Right ventricle myocardium superior (tissue), 1 donor: ENCODE measurements at places on chromosomes 16 and 17. TPM values are rescaled to one million over a fixed set of nuclear protein-coding genes. Genes with fewer than 3 reads are reported as not detected.

- peak; percentile 50 for DNase-seq
Observed at GRCh38 chr17:38742411-38743308, 5.5 kb downstream of the PCGF2 start.

DNA sequence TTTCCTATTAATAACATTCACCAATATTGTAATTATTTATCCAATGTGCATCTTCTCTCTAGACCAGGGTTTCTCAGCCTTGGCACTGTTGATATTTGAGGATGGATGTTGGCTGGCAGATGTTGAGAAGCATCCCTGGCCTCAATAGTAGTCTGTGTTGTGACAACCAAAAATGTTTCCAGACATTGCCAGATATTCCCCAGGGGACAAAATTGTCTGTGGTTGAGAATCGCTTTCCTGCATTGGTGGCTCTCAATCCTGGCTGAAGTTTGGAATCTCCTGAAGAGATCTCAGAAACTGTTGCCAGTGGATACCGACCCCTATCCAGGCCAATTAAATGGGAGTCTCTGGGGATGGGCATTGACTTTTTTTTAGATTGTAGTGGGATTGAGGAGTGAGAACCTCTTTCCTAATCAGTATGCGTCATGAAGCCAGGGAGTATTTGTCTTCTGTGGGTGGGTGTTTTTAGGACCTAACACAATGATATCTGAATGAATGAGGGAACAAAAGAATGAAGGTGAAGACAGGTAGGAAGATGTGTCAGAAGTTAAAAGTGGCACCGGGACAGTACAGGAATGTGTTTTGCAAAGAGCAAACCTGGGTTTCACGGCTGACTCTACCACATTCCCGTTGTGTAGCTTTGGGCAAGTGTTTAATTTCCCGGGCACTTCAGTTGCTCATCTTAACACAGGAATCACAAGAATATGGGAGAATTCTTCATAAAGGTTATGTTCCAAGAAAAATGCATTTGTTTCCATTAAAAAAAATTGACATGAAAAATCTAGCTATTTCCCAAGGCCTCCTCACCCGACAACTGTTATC lies 24.3 kb downstream of the HSD17B2 start:
- no peak for DNase-seq

The USP6 gene
- total RNA-seq = not detected

- DNase-seq = no peak
Observed at GRCh38 chr17:57860414-57860999, 10.7 kb upstream of the MRPS23 start.

The TMEM220 gene
- total RNA-seq = 7.6 TPM

The NAGS gene
- 0.54 TPM for total RNA-seq

The KRT31 gene
- not detected for total RNA-seq

DNA sequence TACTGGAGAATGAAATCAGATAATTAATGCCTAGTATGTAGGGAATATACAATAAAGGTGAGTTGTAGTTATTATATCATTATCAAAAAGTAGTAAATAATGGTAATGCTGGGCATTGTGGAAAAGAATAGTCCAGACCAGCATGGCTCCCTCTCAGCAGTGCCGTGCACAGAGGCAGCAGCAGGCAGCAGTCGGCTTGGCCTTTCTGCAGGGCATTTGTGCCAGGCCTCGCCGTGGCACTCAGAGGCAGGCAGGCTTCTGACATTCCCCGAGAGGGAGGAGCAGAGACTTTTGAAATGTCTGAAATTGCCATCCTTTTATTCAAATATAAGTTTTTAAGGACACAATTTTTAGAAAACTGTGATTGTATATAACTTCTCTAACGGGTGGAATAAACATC lies 15.0 kb downstream of the KIAA0513 start:
- peak; percentile 47 for DNase-seq

DNA sequence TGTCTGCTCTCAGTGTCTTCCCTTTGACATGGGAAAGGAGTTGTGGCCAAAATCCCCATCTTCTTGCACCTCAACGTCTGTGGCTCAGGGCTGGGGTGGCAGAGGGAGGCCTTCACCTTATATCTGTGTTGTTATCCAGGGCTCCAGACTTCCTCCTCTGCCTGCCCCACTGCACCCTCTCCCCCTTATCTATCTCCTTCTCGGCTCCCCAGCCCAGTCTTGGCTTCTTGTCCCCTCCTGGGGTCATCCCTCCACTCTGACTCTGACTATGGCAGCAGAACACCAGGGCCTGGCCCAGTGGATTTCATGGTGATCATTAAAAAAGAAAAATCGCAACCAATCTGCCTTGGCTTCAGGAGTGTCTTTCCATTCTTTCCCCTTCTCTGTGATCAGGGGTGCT lies 918 bp upstream of the MRM1 start:
- no peak for DNase-seq

- no peak for DNase-seq
Observed at GRCh38 chr16:50917950-50918703, 176.2 kb downstream of the CYLD start.

DNA sequence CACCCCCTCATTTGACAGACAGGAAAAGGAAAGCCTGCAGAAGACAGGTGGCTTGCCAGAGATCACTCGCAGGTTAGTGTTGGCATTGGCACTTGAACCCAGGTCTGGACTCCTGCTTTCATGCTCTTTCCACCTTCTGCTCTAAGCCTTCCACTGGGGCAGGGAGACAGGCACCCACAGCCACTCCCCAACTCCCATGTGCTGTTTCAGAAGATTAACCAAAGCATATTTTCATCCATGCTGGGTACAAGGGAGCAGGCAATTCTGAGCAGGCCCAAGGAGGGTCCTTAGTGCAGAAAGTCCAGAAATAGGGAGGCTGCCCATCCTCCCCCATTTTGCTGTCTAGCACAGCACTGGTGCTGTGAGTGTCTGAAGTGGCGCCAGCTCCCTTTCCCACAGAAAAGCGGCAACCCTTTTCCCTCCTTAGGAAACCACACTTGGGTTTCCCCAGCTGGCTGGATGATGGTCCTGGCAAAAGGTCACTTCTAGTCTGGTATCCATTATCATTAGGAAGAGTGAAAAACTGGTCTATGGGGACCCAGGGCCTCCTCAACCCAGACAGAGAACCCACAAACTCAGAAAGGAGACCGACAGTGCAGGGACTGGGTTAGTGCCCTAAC lies 2.0 kb upstream of the CAVIN1 start:
- no peak for DNase-seq

The WNT9B gene
- total RNA-seq = 0.13 TPM

DNA sequence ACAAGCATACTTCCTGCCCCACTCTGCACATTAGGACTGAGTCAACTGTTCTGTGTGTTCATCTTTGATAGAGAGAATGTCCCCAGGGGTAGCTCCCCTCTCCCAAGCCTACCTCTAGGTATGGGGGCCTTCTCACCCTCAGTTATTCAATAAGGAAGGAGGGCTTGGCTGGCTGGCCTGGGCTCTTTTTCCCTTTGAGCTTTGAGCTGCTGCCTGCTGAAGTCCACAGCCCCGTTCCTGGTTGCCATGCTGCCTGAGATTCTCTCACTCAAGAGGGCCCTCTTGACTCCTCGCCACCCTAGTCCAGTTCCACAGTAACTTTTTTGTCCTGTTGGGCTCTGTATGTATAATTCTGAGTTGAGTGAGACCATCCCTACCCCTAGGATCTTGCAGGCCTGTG lies 5.1 kb downstream of the B3GNT9 start:
- DNase-seq = no peak

The KRTAP9-4 gene
- total RNA-seq = not detected

DNA sequence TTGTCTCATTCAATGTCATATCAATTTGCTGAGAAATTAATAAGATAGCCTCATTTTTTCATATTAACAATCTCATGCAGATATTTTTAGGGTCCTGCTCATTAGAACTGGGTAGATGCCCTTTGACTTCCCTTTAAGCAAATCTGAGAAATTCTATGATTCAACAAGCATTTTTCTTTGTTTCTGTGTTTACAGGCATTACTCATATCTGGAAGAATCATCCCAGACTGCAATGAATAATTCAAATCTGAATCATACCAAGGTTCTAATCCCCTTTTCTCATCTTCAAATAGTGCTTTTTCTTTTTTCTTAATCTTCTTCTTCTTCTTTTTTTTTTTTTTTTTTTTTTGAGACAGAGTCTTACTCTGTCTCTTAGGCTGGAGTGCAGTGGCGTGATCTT lies 69.2 kb upstream of the KIFC3 start:
- DNase-seq = no peak

The JPH3 gene
- total RNA-seq = 0.08 TPM

The KIF19 gene
- total RNA-seq = 0.22 TPM

The DPEP1 gene
- total RNA-seq = not detected

The YPEL3 gene
- total RNA-seq = 64.1 TPM

- DNase-seq = peak; percentile 37
Observed at GRCh38 chr16:89257757-89258465, 40.4 kb downstream of the ZNF778 start.

The ITGA3 gene
- total RNA-seq = 12.6 TPM

The KRT36 gene
- total RNA-seq = not detected

DNA sequence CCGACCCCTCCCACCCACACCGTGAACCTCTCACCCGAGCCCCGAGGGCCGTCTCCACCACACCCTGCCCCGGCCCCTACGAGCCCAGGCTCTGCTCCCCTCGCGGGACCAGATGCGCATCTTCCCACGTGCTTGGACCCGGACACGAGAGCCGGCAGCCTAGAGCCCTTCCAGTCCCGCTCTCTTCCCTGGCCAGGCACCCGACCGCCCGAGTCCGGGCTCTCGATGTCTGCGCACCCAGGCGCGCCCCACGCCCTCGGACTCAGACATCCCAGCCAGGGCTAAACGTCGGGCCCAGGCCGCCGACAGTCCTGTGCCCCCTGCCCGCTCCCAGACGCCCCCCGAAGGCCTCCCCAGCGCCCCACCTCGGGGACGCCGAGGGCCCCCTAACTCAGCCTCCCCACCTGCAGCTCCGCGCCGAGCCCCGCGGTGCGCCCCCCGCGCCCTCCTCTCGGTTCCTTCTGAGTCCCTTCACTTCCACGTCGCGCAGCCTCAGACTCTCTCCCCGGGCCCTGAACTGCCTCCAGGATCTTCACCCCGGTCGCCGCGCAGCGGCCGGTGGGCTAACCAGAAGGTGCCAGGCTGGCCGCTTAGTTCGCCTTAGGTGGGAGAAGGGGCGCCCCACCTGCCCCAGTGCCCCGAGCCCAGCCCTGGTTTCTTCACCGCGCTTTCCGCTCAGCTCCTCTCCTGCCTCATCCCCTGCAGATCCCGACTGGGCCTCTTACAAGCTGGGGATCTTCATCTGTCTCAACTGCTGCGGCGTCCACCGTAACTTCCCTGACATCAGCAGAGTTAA lies 688 bp downstream of the ADAP2 start:
- peak; percentile 46 for DNase-seq

GRCh38 chr17:80901319-80901718 lies 90.3 kb upstream of the CHMP6 start:
- DNase-seq = no peak

DNA sequence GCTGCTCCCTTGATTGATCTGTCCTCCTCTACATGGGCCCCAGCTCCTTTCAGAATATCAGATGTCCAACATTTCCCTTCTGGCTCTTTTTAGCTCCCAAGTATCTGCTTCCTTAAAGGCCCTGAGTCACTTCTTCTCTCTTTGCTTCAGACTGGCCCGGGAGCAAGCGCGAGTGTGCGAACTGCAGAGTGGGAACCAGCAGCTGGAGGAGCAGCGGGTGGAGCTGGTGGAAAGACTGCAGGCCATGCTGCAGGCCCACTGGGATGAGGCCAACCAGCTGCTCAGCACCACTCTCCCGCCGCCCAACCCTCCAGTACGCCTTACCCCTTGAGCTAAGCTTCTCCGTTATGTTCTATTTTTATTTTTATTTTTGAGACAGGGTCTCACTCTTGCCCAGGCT lies 12.3 kb downstream of the CNTROB start:
- DNase-seq = no peak

The MPP2 gene
- total RNA-seq = 17.1 TPM

The RNF112 gene
- total RNA-seq = 2.2 TPM

DNA sequence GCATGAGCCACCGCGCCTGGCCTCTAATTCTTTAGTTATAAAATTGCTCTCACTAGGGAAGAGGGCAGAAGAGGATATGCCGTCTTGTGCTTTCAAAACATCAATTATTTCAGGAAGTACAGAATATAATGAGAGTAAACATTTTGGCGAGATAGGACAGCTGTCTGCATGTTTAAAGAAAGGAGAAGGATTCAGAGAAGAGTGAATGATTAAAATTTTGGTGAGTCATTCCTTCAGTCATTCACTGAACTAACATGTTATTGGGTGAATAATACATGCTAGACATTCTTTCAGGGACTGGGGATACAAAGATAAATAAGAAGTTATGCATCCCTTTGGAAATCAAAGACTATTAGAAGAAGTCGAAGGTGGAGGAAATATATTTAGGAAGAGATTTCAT lies 590.3 kb upstream of the GOT2 start:
- no peak for DNase-seq

- peak; percentile 44 for DNase-seq
Observed at GRCh38 chr16:77675464-77676324, 46.6 kb upstream of the NUDT7 start.

DNA sequence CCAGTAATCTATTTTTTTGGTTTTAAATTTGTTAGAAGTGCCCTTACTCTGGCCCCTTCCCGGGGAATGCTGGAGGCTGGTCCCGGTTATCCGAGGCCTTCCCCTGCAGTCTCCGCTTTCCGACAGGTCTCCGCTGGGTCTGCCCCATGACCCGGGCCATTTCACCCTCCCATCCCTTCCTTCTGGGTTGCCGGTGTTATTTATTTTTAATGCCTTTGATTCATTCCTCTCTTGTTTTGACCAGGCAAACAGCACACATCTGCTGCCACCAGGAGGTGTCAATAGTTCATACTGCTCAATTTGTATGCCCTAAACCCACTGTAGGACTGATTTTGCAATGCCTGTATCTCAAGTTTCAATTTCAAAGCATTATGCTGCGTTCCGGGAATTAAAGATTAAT lies 113.2 kb upstream of the IRX5 start:
- no peak for DNase-seq

The NHERF2 gene
- total RNA-seq = 258 TPM

DNA sequence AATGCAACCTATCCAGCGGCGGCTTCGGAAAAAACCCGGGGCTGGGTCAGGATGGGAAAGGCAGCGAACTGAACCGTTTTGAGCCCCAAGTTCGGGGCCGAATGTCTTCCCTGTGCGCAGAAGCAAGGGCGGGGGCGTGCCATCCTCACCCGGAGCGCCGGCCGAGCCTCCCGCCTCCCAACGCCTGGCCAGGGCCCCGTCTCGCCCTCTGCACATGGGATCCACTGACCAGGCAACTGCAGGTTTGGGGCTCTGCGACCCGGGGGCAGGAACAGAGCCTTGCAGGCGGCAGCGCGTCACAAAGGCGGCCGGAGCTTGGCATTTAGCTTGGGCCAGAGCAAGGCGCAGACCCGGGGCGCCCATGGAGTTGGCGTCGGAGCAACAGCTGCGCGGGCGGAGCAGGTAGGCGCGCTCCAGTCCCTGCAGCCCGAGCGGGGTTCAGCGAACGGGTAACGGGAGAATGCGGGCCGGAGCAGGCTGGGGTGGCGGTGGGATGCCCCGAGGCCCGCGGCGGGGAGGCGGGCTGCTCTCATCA lies at the start of gene FBXO39:
FBXO39 (plus strand) TSS at position 345 of the 535 bp plus-strand sequence. CDS start 3,654 bp downstream, outside the sequence.
- no peak for DNase-seq

The RAD51C gene
- 38.5 TPM for total RNA-seq

- no peak for DNase-seq
Observed at GRCh38 chr16:10617662-10618420, 37.4 kb upstream of the EMP2 start.

The C16orf86 gene
- total RNA-seq = 4.3 TPM
